K562 (cell line): ENCODE measurements at places on chromosomes 5 and 9. TPM values are rescaled to one million over a fixed set of nuclear protein-coding genes. Genes with fewer than 3 reads are reported as not detected.

Gene TAF1L
- 0.02 TPM in 2 replicates for total RNA-seq

Gene KIAA1958
- total RNA-seq = 14.4 and 16.0 TPM in 2 replicates

Gene DDX41
- total RNA-seq = 164 and 167 TPM in 2 replicates

Gene SIT1
- 0.16 TPM in 1 of 2 replicates, not detected in the other for total RNA-seq

Gene NSG2
- not detected in 2 replicates for total RNA-seq

Gene TRIP13
- total RNA-seq = 50.0 and 53.2 TPM in 2 replicates

Gene WNT8A
- not detected in 2 replicates for total RNA-seq

Gene MRPL50
- total RNA-seq = 19.7 and 21.9 TPM in 2 replicates

Gene PCDHGA7
- total RNA-seq = not detected in 2 replicates

Gene PHF24
- total RNA-seq = not detected in 2 replicates

Gene NPR3
- 0.04 TPM in 1 of 2 replicates, not detected in the other for total RNA-seq

Gene RGS7BP
- not detected in 2 replicates for total RNA-seq
